ENCODE measurements at places on chromosomes 11 and 22.

DNA sequence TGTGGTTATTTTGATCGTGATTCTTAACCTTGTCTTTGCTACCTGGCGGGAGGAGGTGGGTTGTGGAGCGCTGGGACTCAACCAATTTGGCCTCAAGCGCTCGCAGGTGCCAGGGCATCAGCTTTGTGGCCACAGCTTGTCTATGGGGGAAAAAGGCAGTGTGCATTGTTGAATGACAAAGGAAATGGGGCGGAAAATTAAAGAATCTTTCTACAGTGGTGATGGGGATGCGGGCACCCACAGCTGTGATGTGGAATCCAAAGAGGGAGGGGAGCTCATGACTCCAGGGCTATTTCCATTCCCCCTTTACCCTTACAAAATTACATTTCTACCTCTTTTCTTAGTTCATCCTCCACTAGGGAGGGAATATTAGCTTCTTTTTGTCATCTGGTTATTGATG, 1.1 kb downstream of the SLC6A5 start:
- DNase-seq = no peak

GRCh38 chr11:2413742-2414579, 13.4 kb downstream of the TSSC4 start:
- DNase-seq = no peak

GRCh38 chr11:25961539-25961938, 370.4 kb upstream of the ANO3 start:
- DNase-seq = no peak

GRCh38 chr11:63745304-63746170, 23.0 kb downstream of the ZFTA start:
- no peak for DNase-seq

DNA sequence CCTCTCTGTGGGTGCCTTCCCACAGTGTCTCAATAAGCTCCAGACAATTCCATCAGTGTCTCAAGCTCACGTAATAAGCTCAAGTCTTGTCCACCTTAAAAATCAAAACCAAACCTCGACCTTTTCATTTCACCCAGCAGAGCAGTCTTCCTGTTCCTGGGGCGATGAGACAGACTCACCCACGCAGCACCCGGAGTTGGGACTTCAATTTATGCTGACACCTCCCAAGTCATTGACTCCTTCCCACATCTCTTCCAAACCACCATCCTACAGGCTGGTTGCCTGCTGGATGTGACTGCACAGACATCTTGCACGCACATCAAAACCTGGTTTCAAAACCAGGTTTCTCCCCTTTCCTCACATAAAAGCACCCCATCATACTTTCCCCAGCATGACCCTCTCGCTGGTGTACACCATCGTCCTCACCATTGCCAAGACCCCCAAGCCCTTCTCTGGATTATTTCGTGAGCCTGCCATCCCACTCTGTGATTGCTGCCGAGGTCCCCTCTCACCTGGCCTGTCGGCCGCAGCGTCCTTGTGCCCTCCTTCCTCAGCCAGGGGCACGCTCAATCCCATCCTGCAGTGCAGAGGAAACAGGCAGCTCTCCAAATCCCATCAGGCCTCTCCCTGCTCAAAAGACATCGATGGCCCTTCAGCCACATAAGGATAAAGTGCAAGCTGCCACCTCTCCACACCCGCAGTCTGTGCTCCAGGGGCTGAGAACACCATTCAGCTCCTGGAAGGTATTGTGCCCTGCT, 45.1 kb upstream of the FBXO3 start:
- no peak for DNase-seq

- DNase-seq = no peak
Observed at GRCh38 chr11:108973402-108974162, 308.7 kb downstream of the DDX10 start.

DNA sequence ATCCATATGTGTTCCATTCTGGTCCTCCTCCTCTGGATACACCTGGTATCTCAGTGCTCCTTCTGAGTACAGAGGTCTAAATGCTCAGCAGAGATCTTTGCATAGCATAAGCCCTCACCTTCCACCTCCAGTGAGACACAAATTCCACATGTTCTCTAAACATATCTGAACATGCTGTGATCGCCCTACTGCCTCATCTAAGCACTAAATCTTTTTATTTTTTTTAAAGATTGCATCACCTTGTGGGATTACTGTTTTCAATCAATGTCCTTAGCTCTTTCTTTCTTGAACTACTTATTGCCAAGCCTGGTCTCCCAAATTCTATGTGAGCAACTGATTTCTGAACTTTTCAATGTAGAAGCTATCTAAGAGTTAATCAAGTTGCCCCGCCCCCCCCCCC, 113.4 kb downstream of the TRPC6 start:
- DNase-seq = no peak

DNA sequence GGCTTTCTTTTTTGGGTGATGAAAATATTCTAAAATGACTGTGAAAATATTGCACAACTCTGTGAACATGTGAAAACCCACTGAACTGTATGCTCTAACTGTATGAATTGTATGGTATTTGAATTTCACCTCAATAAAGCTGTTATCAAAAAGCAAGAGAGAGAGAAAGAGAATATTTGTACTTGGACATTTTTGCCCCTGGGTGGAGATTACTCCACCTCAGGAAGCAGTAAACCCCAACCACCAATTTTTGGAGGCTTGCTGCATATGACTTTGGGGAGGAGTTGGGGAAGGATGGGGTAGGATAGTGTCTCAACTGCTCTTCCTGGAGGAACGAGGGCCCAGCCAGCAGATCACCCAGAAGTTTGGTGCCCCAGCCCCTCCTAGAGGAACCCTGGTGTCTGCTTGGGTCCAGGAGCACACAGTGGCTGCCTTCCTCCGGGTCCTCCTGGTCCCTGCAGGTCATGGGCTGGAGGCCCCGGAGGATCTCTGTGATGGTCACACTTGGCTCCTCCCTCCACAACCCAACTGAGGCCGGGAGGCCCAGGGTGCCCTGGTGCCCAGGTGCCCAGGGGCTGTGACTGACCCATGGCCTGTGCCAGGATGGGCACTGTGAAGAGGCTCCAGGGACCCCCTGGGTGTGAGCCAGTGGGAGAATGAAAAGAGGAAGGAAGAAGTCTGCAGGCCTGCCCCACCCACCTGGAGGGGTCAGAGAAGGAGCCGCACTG, 15.3 kb upstream of the PICK1 start:
- no peak for DNase-seq

DNA sequence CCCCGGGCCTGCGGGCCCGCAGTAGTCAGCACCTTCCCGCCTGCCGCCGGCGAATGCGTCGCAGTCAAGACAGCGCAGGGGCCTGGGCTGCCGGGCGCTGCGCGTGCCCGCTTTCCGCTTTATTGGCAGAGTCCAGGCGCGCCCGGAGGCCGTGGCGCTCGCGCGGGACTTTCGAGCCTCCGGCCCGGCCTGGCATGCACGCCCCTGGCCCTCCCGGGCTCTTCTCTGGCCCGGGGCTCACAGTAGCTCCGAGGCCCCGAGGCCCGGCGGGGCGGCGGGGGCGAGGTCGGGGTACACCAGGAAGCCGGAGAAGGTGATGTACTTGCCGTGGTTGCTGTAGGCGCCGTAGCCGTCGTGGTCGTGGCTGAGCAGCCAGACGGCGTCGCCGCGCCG, 3.1 kb downstream of the FAM180B start:
- no peak for DNase-seq

DNA sequence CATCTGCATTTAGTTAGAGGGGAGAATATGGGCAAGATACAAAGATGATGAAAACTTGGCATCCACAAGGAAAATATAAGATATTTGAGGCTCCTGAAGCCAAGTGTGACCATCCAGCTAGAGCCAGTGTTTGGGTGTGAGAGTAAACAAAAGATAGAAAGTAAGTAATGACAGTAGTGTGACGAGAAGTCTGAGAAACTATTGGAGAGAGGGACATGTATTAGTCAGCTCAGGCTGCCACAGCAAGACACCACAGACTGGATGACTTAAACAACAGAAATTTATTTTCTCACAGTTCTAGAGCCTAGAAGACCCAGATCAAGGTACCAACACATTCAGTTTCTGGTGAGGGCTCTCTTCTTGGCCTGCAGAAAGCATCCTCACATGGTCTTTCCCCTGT, 6.4 kb upstream of the CCKBR start:
- no peak for DNase-seq

DNA sequence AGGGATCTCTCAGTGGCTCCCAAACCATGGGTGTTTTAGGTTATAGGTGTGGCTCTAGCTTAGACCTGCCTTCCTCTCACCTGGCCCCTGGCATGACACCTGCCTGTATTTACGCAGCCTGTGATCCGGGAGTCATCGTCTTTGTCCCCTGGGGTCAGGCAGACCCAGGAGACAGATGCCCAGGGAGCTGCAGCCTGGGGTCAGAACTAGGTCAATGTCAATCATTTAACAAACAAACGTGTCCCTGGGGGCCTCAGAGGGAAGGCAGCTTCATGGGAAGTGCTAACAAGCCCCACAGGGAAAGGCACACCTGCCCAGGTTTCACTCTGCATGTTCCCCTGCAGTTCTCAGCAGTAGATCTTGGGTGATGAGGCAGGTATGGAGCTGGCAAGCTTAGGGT, 12.0 kb downstream of the BACE1-AS start:
- DNase-seq = no peak

- DNase-seq = no peak
Observed at GRCh38 chr22:39073981-39074380, 3.1 kb upstream of the APOBEC3G start.

DNA sequence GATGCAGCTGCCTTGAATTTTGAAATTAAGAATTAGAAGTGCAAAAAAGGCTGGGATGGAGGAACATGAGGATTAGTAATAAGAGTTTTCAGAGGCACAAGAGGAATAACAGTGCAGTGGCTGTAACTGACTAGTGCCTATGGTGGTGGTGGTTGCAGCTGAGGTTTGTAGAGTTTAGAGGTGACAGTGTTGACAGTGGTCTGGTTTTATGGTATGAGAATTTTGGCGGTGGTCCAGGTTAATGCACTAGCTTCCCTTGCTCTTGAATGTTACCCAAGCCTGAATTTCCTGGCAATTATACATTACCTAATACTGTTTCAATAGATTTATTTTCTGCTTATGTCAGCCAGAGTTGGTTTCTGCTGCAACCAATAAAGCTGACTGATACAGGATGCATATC, 112.8 kb upstream of the C11orf87 start:
- DNase-seq = peak; percentile 47

- no peak for DNase-seq
Observed at GRCh38 chr11:34305780-34306179, 52.0 kb downstream of the ABTB2 start.

DNA sequence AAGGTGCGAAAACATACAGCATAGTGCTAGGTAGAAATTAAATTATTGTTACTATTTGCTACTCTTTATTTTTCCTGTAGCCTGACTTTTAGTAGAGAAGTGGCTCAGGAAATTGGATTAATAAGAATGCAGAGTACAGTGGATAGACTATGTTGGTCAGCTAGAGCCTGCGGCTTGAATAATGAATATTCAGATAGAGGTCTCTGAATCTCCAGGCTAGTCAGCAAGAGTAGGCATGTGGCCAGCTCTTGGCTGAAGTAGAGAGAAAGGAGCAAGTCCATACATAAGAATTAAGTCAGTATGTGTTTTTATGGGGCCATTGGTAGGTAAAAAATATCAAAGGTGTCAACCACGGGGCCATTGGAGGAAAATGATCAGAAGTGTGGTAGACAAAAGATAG, 413.5 kb downstream of the NELL1 start:
- DNase-seq = no peak

GRCh38 chr11:72642884-72643522, 31.2 kb downstream of the PDE2A start:
- peak; percentile 15 for DNase-seq

DNA sequence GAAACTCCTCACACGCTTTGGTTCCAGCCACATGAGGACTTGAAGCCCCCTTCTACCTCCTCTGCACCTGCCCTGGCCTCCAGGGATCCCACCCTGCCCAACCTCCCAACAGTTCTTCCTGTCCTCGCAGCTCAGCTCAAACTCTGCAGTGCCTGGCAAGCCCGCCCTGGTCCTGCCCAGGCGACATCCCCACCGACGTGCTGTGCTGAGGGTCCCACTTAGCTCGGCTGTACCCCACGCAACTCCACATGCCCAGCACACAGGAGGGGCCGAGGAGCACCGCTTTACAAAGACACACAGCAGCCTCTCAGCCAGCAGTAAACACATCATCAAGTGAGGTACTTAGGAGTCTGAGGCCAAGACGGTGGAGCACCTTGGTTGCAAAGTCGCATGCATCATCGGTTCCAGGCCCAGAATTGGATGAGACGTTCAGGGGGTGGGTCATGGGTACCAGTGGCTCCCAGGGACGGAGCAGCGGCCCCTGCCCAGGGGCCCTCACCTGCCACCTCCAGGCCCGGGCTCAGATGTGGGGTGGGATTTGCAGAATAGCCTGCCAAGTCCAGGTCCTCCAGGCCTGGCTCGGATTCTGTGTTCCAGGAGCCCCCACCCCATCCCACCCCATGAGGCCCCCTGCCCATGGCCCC, 72.6 kb downstream of the CELSR1 start:
- no peak for DNase-seq

DNA sequence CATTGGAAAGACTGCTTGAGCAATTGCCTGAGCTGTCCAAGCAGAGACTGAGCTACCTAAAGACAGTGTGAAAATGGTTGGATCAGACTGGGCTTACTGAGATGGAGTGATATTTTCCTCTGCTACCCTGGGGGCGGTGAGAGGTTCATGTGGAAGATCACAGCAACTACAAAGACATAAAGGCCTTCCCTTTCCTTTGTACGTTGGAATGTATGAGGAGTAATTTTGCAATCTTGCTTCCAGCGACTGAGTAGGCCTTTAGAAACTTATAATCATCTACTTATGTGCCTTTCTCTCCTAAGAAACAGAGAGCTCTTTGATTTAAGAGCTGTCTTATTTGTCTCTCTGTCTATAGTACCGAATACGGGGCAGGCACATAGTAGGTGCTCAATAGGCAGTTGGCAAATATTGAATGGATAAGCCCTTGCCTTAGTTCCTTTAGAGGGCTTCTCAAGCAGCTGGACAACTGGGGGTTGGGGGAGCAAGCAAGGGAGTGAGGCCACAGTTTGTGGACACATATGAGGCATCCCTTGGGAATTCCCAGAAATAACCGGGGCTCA, 2.4 kb upstream of the HEPACAM start:
- no peak for DNase-seq

DNA sequence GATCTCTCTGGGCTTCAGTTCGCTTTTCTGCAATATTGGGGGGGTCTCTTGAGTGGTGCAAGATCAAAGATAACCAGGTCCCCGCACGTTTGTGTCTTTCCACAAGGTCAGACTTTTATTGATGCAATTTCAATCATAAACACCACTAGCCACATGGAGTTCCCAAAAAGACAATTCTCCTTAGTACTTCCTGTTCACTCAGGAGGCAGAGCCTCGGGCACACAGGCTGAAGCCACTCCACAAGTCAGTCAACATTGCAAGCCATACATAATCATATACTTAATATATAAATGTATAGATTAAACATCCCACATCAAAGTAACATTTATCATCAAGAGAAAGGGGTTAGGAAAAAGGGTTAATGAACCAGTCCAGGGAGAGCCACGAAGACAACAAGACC, 12.0 kb downstream of the ST14 start:
- no peak for DNase-seq

GRCh38 chr11:66617155-66617834, 865 bp downstream of the RBM14 start:
- DNase-seq = no peak

Measured in NCI-H748 treated with DMSO at 0.1 percent for 48 hours (cell line).